ENCODE measurements at places on chromosomes 2 and 18. TPM values are rescaled to one million over a fixed set of nuclear protein-coding genes. Genes with fewer than 3 reads are reported as not detected.

- no peaks in the 10 kb centered on the region for H3K27me3 ChIP-seq
- no peak overlapping the region for H3K4me3 ChIP-seq
- H3K4me1 ChIP-seq = no peaks in the 10 kb centered on the region
- no peaks in the 10 kb centered on the region for H3K36me3 ChIP-seq
- no peak overlapping the region for H3K27ac ChIP-seq
Observed at GRCh38 chr2:237109421-237109934, 23.8 kb downstream of the COPS8 start.

GRCh38 chr2:241668354-241668753 lies 18.3 kb downstream of the DTYMK start:
- H3K4me3 ChIP-seq = no peak overlapping the region
- H3K27me3 ChIP-seq = no peaks in the 10 kb centered on the region
- no peak for DNase-seq
- H3K4me1 ChIP-seq = no peaks in the 10 kb centered on the region
- H3K27ac ChIP-seq = no peak overlapping the region
- H3K36me3 ChIP-seq = peaks cover 57% of the 10 kb centered on the region

The AGAP1 gene
- total RNA-seq = 1.7 TPM

DNA sequence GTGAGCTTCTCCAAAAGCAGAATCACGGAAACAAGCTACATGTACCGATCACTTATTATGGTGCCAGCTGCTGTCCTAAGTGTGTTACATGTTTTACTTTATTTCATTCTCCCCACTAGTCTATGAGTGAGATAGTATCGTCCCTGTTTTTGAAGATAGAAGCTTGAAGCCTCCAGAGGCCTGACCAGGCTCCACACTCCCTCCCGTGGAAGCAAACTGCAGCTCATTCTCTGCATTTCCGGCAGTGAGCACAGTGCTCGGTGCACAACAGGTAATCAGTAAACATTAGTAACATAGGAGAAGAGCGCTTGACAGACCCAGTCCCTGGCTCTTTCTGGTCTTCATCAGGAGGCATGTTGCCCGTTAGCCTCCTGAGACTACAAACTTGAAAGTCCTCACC lies 72.9 kb downstream of the ZBTB7C start:
- H3K4me3 ChIP-seq = no peak overlapping the region
- H3K36me3 ChIP-seq = no peaks in the 10 kb centered on the region
- H3K27ac ChIP-seq = no peak overlapping the region
- H3K4me1 ChIP-seq = no peaks in the 10 kb centered on the region

DNA sequence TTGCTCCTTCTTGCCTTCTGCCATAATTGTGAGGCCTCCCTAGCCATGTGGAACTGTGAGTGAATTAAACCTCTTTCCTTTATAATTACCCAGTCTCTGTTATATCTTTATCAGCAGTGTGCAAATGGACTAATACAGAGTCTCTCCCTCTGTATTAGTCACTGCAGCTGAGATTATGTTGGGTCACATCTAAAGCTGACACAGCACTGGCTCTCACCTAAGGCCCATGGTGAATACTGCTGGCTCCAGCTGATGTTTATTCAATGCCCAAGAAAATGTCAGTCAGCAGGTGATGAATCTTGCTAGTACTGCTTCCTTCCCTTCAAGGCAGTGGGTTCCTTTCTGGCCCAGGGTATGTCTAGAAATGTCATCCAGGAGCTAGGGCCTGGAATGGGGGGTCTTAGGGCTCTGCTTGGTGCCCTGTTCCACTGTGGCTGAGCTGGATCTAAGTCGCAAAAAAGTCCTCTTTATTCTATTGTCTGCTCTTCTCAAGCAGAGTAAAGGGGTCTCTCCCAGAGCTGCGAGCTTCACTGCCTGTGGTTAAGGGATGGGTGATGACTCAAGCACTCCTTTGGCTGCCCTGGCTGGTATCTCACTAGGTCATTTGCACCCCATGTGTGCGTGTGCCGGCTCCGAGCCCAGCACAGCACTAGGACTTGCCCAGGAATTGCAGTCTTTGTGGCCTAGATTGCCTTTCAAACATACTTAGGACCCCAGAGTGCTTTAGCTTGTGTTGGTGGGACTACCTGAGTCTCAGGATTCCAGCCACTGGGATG lies 29.9 kb downstream of the PPP1R1C start:
- H3K36me3 ChIP-seq = no peaks in the 10 kb centered on the region
- DNase-seq = no peak
- H3K4me1 ChIP-seq = no peaks in the 10 kb centered on the region
- H3K4me3 ChIP-seq = no peak overlapping the region
- H3K27ac ChIP-seq = no peak overlapping the region

GRCh38 chr18:64044616-64045015 lies 74.7 kb downstream of the SERPINB8 start:
- H3K4me3 ChIP-seq = no peak overlapping the region
- no peaks in the 10 kb centered on the region for H3K27me3 ChIP-seq
- H3K36me3 ChIP-seq = no peaks in the 10 kb centered on the region

The UGT1A4 gene
- total RNA-seq = 0.09 TPM

DNA sequence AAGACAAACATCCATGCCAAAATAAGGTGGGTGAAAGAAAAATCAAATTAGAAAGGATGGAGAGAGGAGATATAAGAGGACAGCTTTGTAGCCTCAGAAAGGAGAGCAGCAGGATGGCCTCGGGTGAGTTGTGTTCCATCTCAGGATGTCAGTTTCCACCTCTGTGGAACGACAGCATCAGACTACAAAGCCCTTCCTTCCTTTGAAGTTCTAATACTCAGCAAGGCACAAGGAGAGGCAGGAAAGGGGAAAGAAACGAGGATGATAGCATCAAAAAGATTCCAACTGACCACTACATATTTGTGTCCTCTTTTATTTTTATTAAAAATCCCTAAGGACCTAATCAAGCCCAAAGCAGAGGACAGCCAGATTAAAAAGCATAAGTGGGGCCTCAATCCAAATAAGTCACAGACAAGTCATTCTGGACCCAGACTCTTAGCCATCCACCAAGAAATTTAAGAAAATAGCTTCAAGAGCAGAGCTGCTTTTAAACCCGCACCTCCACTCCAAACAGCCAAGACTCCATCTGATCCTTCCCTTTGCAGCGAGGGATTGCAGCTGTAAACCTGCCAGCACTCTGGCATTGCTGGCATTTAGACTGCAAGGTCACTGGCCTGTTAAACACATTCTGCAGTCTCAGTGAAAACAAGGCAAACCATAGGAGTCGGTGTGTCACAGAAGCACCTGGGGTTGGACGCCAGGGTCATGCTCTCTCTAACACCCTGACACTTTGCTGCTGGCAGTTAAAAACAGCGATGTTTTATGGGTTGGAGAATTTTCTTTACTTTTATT lies 314.5 kb upstream of the CHAC2 start:
- no peak for DNase-seq
- no peak overlapping the region for H3K4me3 ChIP-seq
- no peaks in the 10 kb centered on the region for H3K36me3 ChIP-seq
- H3K27me3 ChIP-seq = no peaks in the 10 kb centered on the region
- H3K27ac ChIP-seq = no peak overlapping the region

GRCh38 chr2:5766056-5766455 lies 73.9 kb downstream of the SOX11 start:
- no peak overlapping the region for H3K27ac ChIP-seq
- no peak for DNase-seq
- H3K4me1 ChIP-seq = no peaks in the 10 kb centered on the region
- H3K27me3 ChIP-seq = no peaks in the 10 kb centered on the region

DNA sequence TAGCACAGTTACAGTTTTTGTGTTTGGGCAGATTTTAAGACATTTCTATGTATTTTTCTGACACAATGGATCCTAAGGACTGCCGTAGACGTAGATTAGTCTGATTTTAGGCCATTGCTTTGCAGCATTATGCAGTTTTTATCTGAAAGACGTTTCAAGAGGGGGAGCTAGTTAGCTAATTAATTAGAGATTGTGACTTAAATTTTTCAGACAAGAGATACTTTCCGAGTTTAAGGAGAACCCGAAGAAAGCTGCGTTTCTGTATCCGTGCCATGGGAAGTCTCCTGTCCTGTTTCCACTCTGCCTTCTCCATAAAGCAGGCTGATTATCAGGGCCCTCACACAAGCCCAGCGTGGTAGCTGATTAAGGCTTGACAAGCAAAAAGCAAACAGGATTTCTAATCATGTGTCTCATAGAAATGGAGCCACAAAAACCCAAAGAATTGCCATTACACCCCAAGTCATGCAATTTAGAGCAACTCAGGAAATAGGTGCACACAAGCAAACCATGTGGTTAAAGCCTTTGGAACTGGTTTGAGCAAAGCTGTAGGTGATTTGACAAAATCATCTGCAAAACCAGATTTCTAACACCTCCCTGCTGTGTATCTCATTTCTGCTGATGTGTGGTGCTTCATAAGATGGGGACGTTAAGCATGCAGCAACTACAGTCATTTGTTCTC lies 808.1 kb downstream of the RNF144A start:
- H3K4me1 ChIP-seq = peaks cover 3% of the 10 kb centered on the region
- no peak overlapping the region for H3K27ac ChIP-seq
- DNase-seq = peak; percentile 26
- H3K4me3 ChIP-seq = no peak overlapping the region
- no peaks in the 10 kb centered on the region for H3K36me3 ChIP-seq

Data from thymus (tissue), 14 donors.